NK-92 treated with Interleukin-12 subunit alpha and Interleukin-12 subunit beta, amount 100 ng/mL, for 24 hours (cell line): ENCODE measurements at places on chromosomes 3 and 15.

GRCh38 chr3:143590660-143591059 lies 257.6 kb downstream of the SLC9A9 start:
- DNase-seq, result no peak

- no peak for DNase-seq
These were observed 135.8 kb upstream of the CTDSPL start for GRCh38 chr3:37725842-37726241.

DNA sequence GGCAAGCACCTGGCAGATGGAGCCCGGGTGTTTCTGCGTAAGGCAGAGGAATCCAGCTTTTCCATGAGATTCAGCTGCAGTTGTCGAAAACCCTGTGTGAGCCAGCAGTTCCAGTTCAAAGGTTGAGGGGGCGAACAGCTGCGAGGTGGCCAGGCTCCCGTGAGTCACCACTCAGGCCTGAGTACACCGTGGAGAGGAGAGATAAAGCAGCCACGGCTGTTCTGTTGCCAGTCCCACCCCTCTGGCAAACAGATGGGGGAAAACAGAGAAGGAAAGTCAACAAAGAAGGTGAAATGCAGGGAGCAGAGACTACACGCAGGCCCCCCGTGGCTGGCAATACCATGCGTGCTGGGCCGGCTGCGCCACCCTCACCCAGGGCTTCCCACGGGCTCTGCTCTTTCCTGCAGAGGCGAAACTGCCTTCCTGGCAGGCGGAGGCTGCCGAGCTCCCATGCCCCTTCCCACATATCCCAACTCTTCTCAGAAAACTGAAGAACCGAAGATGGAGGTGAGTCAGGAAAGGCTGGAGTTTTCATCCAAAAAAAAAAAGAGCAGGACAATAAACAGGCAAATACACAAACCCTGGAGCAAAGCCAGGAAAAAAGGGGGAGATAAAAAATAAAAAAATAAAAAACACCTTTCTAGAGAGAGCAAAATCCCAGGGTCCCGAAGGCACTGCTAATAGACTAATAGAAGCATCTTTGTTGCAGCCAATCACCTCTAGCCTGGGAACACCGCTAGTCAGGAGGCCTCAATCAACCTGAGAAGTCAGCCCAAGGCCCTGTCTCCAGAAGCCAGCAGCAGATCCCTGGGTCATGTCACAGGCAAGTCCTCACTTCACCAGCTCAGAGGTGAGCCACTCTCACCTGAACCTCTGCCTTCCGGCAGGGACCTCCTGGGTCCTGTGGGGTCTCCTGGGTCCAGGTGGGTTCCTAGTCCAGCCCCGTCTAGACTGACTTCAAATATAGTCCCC lies 37.7 kb downstream of the FAM174B start:
- no peak for DNase-seq

DNA sequence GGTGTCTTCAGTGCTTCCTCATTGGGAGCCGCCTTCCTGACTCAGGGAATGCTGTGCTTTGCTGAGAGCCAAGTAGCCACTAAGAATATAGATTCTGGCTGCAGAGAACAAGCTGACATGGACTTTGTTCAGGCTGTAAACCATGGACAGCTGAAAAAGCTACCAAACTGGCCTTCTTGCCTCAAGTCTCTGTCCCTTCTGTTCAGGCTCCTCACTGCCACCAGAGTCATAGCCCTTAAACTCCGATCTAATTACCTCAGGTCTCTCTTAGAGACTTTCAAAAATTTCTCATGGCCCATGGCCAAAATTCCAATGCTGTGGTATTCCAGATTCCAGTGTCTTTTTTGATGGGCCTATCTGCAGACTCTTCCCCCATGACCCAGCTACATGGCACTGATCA lies 19.4 kb upstream of the PTX3 start:
- DNase-seq, result no peak

DNA sequence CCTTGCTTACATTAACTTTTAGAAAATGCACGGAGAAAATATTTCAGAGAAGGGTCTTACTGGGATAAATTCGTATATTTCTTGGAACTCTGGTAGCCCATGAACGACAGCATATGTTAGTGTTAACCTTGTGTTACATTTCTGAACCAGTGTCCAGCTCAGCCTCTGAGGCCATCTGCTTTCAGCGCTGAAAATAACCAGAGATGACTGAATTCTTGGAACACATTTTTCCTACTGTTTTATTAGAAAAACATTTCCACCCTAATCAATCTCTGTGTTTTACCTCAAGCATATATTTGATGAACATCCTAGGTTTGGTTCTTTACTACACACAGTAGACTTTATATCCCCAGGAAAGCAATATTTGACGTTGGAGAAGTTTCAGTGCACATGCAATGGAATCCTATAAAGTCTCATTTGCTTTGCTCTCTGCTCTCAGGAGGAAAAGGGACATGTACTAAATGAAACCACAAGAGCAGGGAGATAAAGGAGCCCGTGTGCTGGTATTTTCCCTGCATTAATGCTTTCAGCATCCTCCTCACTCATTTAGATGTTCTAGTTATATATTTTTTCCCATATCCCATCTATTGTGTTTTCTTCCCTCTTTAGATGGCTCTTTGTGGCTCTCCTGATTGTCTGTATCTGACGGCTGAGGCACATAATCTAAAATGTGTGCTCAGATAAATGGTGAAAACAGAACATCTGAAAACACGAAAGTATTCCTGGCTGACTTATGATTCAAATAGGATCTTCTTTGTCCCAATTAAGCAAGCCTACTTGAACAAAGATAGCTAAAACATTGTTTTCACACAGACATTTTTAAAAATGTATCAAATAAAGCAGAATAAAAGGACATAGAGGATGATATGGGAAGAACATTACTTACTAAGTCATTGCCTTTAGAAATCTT lies 151.7 kb upstream of the KCNMB2 start:
- no peak for DNase-seq
